ENCODE measurements at places on chromosomes 5 and 9. TPM values are rescaled to one million over a fixed set of nuclear protein-coding genes. Genes with fewer than 3 reads are reported as not detected.

SPINK7 gene
- polyA plus RNA-seq, result 0.23 TPM

HTR4 gene
- polyA plus RNA-seq, result not detected

LRRC14B gene
- polyA plus RNA-seq, result 31.4 TPM

ACSL6 gene
- 0.78 TPM for polyA plus RNA-seq

RBM22 gene
- 42.0 TPM for polyA plus RNA-seq

MIGA2 gene
- polyA plus RNA-seq, result 15.9 TPM

ACTBL2 gene
- not detected for polyA plus RNA-seq

PCDHGA6 gene
- 2.6 TPM for polyA plus RNA-seq
